ENCODE measurements at places on chromosomes 1 and 21.

DNA sequence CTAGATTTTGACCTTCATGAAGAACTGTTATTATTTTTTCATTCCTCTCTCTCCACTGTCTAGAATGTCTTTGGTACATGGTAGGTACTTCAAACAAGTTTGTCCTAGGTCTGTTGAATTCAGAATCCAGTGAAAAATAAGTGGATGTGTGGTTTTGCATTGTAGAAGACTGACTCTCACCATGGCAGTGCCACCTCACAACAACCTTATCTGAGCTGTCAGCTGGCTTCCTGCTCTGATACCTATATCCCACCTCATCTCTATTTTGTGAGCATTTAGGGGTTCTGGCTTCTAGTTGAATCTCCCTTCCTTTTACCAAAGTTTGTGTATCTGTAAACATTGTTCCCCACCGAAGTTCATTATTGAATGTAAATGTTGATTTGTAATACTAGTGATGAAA lies 9.1 kb downstream of the SWT1 start:
- DNase-seq, result no peak

GRCh38 chr1:150578272-150579109 lies 919 bp downstream of the MCL1 start:
- DNase-seq, result peak; percentile 84

- DNase-seq, result no peak
Measured at GRCh38 chr1:79874289-79874688, 867.8 kb upstream of the ADGRL4 start.

GRCh38 chr1:10639775-10640578 lies 156.5 kb downstream of the CASZ1 start:
- no peak for DNase-seq

GRCh38 chr21:22374218-22374969 lies 1376.2 kb downstream of the NCAM2 start:
- no peak for DNase-seq

DNA sequence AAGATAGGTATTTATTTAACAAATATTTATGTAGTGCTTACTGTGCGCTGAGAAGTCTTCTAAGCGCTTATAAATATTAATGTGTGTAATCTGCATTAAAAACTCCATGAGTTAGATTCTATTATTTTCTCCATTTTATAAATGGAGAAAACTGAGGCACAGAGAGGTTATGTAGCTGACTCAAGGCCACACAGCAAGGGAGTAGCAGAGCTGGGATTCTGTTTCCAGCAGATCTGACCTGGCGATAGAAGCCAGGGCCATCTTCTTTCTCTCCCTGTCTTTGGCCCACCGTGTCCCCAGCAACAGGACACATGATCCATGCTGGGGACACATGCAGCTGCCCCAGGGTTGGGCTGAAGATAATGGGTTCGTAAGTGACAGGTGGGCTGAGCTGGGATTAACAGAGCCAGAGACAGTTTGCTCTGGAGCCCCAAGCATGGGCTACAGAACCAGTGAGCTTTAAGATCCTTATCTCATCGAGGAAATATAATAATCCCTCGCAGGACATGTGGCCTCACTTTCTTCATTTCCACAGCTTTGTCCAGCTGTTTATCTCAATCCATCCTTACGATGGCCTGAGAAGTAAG lies 30.3 kb downstream of the IGSF21 start:
- no peak for DNase-seq

DNA sequence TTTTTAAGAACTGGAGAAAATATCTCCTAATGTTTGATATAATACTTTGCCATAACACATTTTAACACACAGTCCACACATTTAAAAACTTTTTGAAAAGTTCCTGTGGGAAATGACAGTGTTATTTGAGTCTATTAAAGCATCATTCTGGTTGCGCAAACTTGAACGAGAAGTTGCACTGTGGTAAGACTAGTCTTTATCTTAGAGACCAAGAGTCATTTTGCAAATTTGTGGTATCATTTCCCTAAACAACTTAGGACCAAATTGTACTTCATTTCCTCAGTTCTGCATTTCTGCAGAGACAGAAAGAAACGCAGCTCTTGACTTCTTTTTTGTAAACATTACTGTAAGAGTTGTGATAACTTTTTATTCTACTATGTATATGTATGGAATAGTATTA lies at the start of gene RGS18:
TSS of gene RGS18 (plus strand) at position 282 of the 400 bp plus-strand sequence. CDS start 176 bp downstream, outside the sequence.
- DNase-seq, result no peak

DNA sequence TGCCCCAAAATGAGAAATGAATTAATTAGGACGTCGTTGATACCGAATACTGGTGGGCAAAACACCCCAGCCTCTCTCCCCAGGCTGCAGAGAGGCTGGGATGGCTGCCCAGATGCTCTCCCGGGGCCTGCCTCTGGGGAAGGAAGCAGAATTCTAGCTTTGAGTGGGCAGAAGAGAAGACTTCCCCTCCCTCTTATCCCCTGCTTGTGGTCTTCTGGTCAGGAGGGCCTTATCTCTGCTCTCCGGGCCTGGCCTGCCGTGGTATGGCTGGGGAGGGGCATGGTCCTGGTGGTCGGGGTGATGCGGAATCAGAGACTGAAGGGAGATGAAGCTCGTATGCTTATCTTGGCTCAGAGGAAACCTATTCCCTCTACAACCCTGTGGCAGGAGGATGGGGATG lies 9.8 kb upstream of the CSF3R start:
- no peak for DNase-seq

DNA sequence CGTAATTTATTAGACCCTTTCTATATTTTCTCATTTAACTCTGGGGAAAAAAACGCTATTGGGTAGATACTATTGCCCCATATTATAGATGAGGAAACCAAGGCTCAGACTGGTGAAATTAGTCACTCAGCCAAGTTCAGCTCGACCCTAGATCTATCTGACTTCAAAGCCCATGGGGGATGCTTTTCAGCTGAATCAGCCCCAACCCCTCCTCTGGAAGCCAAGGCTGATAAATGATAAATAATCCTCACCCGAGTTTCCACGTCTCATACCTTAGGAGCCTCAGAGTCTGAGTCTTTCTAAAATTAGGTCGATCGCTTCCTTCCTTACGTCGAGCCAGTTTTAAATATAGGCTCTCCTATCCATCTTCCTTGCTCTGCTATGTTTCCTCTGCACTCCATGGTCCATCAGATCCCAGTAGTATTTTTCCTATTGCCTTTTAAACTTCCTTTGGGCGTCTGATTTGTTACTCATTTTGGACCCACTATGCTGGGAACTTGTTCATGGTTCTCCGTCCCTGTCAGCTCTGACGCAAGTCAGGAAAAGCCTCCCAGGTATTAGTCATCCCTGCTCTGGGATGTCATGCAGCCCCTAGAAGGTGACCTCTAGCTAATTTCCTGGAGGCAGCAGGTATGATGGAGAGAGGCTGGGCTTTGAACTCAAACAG lies 122.8 kb downstream of the PLPP3 start:
- DNase-seq, result no peak

DNA sequence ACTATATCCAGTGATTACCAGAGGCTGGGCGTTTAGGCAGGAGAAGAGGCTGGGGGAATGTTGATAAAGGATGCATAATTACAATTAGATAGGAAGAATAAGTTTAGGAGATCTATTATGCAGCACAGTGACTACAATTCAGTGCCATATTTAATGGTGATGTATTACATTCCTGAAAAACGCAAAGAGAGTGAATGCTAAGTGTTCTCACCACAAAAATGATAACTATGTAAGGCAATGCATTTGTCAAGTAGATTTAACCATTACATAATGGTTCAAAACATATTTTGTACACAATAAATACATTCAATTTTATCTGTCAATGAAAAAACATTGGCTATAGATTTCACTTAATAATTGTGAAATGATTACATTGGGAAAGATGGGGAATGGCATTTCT lies 548.9 kb downstream of the NUF2 start:
- no peak for DNase-seq

DNA sequence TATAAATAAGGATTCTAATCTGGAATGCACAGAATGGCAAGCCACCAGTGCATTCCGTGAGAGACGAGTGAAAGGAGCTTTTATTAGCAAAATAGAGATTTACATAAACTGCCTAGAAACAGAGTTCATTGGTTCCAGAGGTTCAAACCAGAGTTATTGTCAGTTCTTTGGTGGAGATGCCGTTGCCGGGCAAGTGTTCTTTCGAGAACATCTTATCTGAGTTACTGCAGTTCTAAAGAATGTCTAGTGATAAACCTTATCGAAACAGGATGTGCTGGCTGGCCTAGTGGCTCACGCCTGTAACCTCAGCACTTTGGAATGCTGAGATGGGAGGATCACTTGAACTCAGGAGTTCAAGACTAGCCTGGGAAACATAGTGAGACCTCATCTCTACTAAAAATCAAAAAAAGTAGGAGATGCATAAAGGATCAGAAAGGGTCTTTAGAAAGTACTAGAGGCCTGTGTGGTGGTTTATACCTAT lies 19.9 kb upstream of the EVI5 start:
- no peak for DNase-seq

- no peak for DNase-seq
Measured at GRCh38 chr1:21251773-21252471, 38.3 kb downstream of the ECE1 start.

DNA sequence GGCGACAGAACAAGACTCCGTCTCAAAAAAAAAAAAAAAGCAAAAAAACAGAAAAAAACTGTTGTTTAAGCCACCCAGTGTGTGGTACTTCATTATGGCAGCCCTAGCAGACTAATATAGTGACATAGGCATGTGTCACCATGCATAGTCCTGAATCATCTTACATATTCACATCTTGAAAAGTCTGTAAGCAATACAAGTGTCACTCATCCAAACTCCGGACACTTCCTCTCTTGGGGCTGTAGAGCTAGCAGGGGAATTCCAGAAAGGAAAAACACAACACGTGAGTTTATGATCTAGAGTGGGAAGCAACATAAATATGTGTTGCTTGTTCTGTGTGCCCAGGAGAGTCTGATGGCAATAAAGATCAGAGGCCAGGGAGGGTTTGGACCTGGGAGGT lies 81.6 kb upstream of the KCNE2 start:
- DNase-seq, result no peak

DNA sequence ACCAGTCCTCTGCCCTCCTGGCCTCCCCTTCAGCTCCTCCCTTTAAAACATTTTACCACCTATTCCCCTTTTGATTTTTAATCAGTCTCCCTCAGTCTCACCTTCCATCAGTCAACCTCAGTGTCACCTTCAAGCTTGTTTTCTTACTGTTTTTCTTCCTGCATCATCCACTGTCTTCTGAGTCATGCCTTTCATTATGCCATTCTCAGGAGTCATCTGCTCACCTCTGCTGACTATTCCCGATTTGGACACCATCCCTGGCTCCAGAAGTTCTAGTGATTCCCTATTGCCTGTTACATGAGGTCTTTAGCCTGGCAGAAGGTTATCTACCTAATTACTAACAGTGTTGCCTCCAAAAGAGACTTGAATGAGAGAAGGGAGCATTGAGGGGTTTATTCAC lies 23.9 kb downstream of the NFASC start:
- DNase-seq, result no peak

DNA sequence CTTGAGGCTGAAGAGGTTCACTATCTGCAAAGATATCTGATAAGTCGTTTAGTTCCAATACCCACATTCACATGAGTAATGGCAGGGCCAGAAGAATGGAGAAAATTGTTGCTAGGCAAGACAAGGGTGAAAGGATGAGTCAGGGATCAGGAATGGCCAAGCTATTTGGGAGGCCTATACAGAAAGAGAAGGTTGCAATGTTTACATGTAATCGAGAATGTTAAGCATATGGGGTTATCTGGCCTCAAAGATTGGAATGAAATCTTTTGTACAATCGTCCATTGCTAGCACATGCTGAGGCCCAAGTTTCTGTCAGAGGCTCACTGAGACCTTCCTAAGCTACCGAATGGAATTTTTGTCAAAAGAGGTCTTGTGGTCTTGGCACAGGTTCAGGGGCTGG lies 299.9 kb upstream of the PLD5 start:
- DNase-seq, result no peak

DNA sequence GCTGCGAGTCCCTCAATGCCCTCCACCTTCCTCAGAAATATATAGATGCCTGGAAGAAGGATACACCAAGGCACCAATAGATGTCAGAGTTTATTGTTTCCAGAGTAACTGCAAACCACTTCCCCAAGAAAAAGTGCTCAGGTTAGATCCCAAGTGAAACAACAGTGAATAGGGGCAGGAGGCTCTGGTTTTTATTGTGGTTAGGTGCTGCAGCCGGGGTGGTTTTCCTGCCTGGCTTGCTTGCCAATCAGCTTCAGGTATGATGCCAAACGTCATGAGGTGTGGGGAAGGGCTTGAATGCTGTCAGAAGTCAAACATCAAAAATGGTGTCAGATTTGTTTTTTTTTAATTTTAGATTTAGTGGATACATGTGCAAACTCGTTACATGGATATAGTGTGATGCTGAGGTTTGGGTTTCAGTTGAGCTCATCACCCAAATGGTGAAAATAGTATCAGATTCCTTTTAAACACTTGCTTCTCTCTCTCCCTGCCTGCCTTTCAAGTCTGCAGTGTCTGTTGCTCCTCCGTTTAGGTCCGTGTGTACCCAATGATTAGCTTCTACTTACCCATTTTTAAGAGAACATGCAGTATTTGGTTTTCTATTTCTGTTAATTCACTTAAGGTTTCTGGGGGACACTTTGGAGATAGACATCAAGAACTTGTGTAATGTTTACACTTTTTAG lies 1317.0 kb downstream of the MRPL39 start:
- DNase-seq, result no peak

- DNase-seq, result no peak
Measured at GRCh38 chr1:197441999-197442414, 174.0 kb downstream of the CRB1 start.

- no peak for DNase-seq
Measured at GRCh38 chr1:24696041-24696755, 49.0 kb upstream of the CLIC4 start.

- no peak for DNase-seq
Measured at GRCh38 chr1:222114536-222115156, 372.8 kb upstream of the DUSP10 start.

GRCh38 chr1:234213658-234214128 lies 159.6 kb upstream of the COA6 start:
- DNase-seq, result peak; percentile 74

DNA sequence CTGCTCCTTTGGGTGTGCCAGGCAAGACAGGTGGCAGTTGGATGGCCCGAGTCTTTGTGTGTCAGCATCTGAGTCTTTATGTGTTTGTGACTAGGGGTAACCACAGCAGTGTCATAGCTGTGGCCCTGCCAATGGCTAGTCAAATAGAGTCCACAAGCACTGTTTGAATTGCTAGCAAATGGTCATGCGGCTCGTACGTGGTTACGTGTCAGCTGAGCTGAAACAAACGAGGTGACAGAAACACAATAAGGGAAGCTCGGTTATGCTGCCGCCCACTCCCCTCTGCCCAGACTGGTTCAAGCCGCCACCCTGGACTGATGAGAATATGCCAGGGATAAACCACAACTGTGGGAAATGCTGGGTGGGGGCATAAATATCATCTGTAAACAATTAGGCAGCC lies 174.3 kb upstream of the LMO4 start:
- no peak for DNase-seq

All from bone marrow (tissue), 2 donors.